8988T (cell line): ENCODE measurements at places on chromosomes 13 and 19.
A peak's percentile ranks its signal among the peaks of the same experiment; 100 is the strongest.

DNA sequence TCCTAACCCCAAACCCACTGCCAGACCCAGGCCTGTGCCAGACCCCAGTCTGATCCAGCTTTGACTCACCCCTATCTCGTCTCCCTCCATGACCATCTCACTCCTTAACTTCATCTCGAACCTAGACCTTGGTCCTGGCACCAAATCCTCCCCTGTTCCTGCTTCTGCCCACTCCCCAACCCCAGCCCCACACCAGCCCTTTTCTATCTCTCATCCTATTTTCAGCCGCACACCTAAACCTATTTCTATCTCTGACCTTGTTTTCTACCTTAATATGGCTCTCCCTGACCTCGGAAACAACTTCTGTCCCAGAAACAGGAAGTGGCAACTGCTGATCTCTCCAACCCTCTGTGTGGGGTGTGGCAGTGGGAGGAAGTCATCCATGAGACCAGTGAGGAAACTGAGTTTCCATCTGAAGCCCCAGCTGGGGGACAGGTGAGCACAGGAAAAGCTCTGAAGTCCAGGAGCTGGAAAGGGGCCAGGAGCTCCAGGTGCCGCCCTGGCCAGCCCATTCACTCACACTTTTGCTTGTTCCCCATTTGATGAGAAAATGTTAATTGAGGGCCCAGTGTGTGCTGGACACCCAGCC lies 13.7 kb downstream of the PTH2 start:
- DNase-seq = no peak

GRCh38 chr13:42574011-42574410 lies at the start of gene TNFSF11:
TSS of gene TNFSF11 (plus strand) at chr13:42574152. CDS start at chr13:42574304, 152 bp downstream.
- no peak for DNase-seq

- no peak for DNase-seq
Observed at GRCh38 chr13:58302349-58302748, 670.8 kb downstream of the PCDH17 start.

- DNase-seq = no peak
Observed at GRCh38 chr13:45108716-45109101, 11.6 kb upstream of the GTF2F2 start.

GRCh38 chr13:40968416-40969000 lies 50.6 kb downstream of the ELF1 start:
- no peak for DNase-seq

GRCh38 chr13:33326723-33327122 lies 41.2 kb upstream of the STARD13 start:
- DNase-seq = no peak

DNA sequence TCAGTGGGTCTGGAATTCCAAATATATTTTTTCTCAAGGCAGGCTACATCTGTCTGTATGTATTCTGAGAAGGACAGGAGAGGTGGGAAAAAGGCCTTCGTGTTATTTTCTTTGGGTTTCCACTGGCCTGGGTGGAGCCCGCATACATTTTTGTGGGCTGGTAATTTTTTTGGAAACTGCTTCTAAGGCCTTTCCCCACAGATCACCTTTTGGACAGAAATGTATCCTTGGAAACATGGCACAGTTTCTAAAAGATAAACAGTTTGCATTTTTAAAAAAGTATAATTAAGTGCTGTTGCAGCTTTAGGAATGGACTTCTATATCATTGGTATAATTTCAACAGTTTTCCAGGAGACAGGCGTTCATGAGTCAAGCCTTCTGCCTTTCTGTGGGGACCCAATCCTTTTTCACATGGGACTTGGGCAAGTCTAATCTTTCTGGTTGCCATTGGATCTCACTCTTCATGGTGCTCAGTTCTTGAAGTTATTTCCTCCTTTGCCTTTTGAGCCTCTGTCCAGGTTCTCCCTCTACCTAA lies 8.9 kb downstream of the RFX2 start:
- no peak for DNase-seq

DNA sequence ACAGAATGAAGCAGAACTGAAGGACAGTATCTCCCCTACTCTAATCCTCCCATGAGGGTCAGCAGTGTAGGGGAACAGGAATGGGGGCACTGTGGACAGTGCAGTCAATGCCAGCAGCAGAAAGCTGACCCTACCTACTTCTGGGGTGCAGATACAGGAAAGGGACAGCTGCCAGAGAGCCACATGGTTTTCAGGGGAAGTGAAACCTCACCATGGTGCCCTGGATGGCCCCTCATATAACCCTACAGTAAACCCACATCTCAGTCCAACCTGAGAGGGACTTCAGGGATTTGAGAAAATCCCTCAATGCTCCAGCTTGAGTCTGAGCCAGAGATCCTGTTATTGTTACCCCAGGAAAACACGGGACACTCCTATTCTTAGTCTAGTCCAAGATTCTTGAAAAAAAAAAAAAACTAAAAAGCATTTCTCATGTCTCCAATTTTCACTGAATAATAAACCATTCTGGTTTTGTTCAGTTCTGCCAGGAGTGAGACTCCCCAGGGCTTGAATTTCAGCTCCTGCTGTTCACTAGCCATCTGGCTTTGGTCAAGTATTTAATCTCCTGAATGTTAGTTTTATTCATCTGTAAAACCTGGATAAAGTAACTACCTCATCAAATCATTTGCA lies 511.6 kb upstream of the ARGLU1 start:
- no peak for DNase-seq

DNA sequence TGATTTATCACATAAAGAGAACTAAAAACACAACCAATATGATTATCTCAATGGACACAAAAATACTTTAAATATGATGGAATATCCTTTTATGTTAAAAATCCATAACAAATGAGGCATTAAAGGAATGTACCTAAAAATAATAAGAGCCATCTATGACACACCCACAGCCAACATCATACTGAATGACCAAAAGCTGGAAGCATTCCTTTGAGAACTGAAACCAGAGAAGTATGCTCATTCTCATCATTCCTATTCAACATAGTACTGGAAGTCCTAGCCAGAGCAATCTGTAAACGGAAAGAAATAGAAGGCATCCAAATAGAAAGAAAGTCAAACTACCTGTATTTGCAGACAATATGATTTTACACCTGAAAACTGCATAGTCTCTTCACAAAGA lies 671.0 kb downstream of the SLITRK1 start:
- DNase-seq = no peak

GRCh38 chr19:572743-573518 lies 535 bp downstream of the BSG start:
- DNase-seq = no peak

- no peak for DNase-seq
Observed at GRCh38 chr13:44583137-44583536, 7.0 kb upstream of the TSC22D1 start.

GRCh38 chr19:32146664-32147063 lies 198.7 kb upstream of the ZNF507 start:
- DNase-seq = no peak

- DNase-seq = no peak
Observed at GRCh38 chr19:13797870-13798269, 2.6 kb downstream of the ZSWIM4 start.

- no peak for DNase-seq
Observed at GRCh38 chr13:67857581-67858310, 627.6 kb upstream of the PCDH9 start.

DNA sequence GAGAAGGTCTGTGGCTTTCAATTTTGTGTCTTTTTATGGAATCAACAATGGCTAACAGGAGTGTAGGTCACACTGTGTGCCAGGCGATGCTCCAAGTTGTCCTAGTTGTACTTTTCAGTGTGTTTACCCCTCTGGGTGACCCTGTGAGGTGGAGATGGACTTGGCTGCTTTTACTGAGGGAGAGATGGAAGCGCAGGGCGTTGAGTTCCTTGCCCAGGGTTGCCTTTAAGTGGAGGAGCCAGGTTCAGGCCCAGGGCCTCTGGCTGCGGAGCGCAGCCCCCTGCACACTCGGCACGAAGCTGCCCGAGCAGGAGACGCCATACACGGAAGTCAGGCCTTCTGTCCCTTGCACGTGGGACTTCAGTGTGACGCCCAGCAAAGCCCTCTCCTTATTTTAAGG lies 112.8 kb downstream of the RAB20 start:
- no peak for DNase-seq

DNA sequence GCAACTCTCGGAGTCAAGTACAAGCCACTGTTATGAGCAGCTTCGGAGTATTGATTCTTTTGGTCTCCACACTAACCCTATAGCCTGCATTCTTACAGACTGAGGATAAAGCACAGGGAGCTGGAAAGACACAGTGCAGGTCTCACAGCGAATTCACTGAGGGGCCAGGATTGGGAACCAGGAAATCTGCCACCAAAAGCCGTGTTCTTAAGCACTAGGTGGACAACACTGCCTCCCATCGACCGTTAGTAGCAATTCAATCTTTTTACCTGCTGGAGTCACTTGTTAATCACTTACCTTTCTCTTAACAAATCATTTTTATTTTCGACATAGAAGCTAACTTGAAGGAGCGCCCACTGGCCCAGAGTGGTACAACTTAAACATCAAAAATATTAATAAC lies 6.3 kb downstream of the PMIS2 start:
- DNase-seq = peak; percentile 55

- no peak for DNase-seq
Observed at GRCh38 chr13:61294467-61295191, 121.0 kb downstream of the PCDH20 start.

DNA sequence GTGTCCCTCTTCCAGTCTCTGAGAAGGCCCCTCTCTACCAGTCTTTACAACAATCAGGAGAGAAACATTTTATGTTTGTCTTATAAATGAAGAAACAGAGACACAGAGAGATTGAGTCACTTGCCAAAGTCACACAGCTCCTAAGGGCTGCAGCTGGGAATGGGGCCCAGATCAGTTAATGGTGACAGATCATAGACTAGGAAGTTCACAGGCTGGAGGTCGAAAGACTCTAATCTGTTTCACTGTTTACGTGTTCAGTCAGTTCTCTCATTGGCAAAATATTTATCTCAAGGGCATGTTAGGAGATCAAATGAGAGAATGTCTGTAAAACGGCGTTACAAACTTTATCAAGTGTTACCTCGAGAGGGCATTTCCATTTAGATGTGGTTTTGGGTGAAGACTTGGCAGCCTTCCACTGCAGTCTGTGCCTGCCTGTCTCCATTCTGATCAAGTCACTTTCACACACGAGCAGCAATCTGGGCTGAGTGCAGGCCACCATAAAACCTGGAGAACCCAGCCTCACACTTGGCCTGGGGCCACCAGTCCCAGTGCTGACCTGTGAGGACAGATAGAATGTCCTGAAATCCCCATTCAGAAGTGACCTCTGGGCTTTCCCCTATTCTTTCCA lies 65.1 kb downstream of the SIAH3 start:
- DNase-seq = no peak

DNA sequence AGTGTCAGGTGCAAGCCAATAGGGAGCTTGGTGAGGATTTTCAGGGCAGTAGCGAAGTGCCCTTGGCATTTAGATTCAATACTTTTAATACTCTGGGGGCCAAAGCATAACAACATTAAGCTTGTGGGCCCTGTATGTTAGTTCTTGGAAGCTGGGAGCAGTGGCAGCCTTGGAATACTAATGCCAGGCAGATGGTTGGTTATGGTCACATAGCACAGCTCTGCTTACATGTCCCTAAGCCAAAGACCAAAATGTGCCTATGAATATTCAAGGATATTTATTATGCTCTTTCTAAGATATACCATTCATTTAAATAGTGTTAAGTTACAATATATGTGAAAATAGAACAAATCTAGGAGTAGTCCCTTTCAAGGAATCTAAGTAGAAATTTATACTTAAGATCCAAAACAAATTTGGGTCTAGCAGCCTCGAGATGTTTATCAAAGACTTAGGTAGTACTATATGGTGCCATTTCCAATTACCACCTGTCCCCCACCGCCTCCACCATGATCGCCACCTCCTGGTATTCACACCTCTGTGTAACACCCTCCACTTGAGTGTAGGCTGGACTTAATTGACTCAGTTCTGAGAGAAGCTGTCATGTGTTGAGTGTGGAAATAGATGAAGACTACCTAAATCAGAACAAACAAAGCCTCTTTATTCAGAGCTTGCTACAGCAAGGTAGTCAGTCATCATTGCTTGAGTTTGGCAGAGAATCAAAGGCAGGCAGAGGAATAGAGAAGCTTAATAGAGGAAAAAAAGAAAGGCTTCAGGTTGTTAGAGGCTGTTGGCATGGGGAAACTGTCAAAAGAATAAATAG lies 261.0 kb downstream of the GPC5 start:
- DNase-seq = no peak

- no peak for DNase-seq
Observed at GRCh38 chr13:113013303-113013702, 44.3 kb downstream of the MCF2L start.

- DNase-seq = no peak
Observed at GRCh38 chr13:42715909-42716308, 65.5 kb upstream of the FAM216B start.

DNA sequence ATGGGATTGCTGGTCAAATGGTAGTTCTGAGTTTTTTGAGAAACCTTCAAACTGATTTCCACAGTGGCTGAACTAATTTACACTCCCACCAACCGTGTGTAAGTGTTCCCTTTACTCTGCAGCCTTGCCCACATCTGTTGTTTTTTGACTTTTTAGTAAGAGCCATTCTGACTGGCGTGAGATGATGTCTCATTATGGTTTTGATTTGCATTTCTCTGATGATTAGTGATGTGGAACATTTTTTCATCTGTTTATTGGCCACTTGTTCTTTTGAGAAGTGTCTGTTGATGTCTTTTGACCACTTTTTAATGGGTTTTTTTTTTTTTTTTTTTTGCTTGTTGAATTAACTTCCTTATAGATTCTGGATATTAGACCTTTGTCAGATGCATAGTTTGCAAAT lies 4.3 kb downstream of the CAB39L start:
- DNase-seq = no peak

DNA sequence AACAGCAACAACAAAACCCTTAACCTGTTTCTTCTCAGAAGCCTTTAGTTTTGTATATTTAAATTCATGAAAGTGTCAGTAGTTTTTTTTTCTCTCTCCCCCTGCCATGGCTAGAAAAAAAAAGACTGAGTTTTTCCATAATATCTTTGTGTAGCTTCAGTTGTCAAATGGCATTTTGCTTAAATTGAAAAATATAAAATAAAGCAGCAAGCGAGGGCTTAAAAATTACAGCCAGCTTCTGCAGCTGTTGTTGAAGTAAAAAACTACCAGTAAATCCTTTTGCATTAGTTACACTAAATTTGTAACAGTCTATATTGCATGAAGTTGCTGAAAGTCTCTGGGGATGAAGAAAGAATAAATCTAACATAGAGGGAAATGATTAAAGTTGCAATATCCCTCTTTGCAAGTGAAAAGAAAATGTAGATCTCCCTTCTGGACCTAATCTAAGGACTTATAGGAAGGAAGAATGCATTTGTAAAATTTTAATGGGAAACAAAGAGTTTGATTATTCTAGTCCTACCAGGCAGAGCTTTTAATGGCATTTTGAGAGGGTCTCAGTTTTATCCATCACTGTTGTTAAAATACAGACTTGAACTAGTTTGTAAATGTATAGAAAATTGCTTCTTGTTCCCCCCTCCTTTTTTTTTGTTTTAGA lies 215.7 kb downstream of the ATP8A2 start:
- DNase-seq = no peak
